ENCODE measurements at places on chromosomes 13 and 19.

GRCh38 chr13:99356012-99356261, 48.7 kb upstream of the GPR183 start:
- no peak for DNase-seq

DNA sequence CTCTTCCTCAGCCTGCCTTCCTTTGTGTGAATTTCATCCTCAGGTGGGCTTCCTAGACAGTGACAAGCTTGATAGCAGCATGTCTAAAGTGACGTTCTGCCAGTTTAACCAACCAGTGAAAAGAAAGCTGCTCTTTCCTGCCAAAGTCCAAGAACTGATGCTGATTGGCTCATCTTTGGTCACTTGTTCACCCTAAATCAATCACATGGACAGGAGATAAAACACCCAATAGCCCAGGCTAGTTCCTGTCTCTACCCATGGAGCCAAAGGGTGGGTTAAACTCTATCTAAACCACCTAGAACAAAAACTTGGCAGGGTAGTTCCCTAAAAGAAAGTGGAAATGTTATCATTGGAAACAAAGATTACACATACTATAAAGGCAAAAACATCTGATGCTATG, 50.8 kb downstream of the GPALPP1 start:
- DNase-seq = no peak

GRCh38 chr19:21221693-21222092, 79.9 kb downstream of the ZNF431 start:
- no peak for DNase-seq

DNA sequence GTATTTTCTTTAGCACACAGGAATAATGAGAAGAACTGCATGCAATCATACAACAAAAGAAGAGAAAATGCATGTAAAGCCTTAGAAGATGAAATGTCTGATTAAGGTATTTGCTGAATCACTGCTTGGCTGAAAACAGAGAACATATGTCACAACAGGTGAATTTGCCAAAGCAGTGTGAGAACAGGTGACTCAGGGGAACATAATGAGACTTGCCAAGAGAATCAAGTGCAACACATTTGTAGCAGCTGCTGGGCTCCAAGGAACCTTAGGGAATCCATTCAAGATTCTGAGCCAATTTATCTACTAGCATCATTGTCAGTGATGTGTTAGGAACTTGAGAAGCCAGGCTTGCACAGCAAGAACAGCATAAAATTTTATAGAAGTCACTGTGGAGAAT, 273.1 kb downstream of the PCDH20 start:
- DNase-seq = no peak

- no peak for DNase-seq
Observed at GRCh38 chr13:25971047-25971446, 80.8 kb downstream of the SHISA2 start.

GRCh38 chr19:16473875-16474392, 2.2 kb upstream of the EPS15L1 start:
- DNase-seq = no peak

GRCh38 chr19:46240693-46241092, 11.2 kb downstream of the IGFL1 start:
- no peak for DNase-seq

DNA sequence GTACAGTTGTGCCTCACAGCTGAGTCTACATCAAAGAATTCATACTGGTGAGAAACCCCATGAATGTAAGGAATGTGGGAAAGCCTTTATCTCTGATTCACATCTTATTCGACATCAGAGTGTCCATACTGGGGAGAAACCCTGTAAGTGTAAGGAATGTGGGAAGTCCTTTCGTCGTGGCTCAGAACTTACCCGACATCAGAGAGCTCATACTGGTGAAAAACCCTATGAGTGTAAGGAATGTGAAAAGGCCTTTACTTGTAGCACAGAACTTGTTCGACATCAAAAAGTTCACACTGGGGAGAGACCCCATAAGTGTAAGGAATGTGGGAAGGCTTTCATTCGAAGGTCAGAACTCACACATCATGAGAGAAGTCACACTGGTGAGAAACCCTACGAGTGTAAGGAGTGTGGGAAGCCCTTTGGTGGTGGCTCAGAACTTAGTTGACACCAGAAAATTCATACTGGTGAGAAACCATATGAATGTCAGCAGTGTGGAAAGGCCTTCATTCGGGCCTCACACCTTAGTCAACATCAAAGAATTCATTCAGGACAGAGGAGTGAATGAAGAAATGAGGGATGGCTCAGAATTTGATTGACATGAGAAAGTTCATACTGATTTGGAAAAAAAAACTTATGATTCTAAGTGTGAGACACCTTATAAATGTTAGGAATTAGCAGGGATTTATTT, 80.9 kb upstream of the ZNF420 start:
- DNase-seq = no peak

DNA sequence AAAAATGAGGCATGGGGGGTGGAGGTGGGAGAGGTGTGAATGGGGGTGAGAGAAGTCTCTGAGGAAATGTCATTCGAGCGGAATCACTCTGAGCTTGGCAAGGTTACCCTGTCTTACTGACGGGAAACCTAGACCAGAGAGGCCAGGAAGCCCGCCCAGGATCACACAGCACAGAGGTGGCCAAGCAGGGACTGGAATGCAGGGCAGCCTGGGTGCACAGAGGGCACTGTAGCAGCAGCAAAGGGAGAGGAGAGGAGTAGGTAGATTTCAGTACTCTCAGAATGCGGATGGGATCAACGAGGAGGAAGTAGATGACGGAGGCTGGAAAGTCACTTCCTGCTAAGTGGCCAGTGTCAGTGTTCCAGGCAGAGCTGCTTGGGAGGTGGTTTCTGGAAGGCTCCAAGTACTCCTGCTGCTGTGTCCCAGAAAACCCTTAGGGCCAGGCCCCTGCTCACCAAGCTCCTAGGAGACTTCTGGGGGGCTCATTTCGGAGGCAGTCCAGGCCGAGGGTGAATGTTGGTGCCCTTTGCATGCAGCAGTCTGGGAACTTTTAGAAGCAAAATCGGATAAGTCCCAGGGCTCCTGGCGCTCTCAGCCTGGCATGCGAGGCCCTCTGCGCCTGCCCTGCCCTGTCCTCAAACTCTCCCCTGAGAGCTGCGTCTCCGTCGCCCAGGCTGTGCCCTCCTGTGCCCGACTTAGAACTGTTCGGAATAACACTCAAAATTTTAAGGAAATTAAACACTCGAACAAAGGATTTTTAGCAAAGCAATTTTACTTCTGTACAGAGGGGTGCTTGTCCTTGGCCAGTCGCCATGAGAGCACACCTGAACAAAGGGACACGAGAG, 33.5 kb downstream of the DNM2 start:
- no peak for DNase-seq

DNA sequence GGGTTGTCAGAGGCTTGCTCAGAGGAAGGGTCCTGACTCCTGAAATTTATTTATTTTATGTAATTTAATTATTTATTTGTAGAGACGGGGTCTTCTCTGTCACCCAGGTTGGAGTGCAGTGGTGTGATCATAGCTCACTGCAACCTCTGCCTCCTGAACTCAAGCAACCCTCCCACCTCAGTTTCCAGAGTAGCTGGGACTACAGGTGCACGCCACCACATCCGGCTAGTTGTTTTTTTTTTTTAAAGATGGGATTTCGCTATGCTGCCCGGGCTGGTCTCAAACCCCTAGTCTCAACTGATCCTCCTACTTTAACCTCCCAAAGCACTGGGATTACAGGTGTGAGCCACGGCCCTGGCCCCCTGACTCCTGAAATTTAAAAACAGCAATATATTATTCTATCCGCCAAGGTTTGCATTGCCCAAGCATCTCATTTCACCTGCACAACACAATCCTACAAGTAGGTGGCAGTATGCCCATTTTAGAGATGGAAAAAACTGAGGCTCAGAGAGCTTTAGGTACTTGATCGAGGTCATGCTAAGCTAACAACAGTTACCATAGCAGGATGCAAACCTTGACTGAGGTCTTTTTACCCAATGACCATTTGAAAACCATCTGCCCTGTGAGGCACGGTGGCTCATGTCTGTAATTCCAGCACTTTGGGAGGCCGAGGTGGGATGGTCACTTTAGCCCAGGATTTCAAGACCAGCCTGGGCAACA, 18.1 kb downstream of the ARHGEF18 start:
- DNase-seq = no peak

GRCh38 chr19:51341976-51342580, at the start of gene VSIG10L:
Gene VSIG10L, minus strand, starts transcription at chr19:51342139. Its CDS starts 15 bp downstream, at chr19:51342124.
- DNase-seq = no peak

- no peak for DNase-seq
Observed at GRCh38 chr13:29543230-29544215, 52.0 kb downstream of the SLC7A1 start.

- DNase-seq = no peak
Observed at GRCh38 chr19:46179076-46179759, 31.2 kb downstream of the IGFL2 start.

DNA sequence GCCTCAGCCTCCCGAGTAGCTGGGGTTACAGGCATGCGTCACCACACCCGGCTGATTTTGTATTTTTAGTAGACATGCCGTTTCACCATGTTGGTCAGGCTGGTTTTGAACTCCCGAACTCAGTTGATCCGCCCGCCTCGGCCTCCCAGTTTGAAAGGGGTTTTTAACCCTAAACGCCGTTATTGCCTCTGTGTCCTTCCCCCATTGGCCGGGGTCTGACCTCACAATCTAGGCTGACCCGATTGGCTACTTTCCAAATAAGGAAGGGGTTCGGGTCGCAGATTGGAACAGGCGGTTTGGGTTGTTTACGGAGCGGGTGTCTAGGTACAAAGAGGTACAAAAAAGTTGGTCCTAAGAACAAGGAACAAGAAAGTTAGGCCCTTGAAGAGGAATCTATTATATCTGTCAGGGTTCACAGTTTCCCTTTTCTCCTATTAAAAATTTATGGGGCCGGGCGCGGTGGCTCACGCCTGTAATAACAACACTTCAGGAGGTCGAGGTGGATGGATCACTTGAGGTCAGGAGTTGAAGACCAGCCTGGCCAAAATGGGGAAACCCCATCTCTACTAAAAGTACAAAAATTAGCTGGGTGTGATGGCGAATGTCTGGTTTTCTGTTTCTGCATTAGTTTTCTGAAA, 1.0 kb downstream of the ZNF253 start:
- no peak for DNase-seq

DNA sequence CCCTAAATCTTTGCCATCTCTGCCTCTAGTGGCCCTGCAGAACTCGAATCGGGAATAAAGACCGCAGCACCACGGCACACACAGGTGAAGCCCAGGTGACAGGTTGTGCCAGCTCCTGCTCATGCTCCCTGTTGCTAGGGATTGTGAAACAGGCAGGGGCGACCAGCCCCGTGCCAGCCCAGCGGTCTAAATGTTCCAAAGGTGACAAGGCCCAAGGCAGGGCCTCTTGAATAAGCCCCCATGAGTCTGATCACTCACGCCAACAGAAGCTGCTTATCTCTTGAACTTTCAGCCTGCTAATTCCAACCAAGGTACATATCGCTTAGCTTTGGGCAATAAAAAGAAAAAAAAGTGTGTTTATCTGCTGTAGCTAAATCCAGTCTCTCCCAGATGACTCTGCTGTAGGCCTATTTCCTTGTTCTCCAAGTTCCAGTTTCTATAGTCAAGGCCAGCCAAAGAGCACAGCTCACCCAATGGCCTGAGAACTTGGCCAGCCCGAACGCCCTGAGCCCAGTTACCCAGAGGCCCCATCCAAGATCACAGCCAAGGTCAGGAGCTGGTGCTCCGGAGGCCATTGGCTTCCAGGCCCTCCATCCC, 191.1 kb upstream of the GPR12 start:
- no peak for DNase-seq

- no peak for DNase-seq
Observed at GRCh38 chr13:74201530-74201929, 67.3 kb upstream of the KLF12 start.

DNA sequence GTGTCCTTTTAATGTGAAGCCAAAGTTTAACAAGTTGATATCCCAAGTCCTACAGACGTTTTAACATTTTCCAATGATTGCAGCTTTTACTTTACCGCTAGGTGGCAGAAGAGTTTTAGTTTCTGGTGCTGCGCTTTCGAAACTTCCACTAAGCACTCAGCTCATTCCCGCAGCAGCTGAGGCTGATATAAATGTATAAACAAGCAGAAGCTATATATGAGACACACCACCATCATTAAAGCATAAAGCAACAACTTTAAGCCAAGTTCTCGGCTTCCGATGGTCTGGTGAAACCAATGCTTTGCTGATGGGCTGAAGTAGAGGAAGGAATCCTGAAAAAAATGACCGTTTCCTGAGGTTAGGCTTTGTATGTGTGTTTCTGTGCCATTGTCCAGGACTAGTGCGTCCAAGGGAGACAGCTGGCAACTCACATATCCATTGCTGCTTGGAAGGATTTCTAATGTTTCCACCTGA, 753.9 kb downstream of the OLFM4 start:
- no peak for DNase-seq

- DNase-seq = no peak
Observed at GRCh38 chr19:30898353-30899103, 450.7 kb downstream of the TSHZ3 start.

GRCh38 chr19:30689474-30689873, 317.3 kb downstream of the ZNF536 start:
- DNase-seq = no peak

GRCh38 chr13:89150362-89150761, 1479.2 kb downstream of the SLITRK5 start:
- DNase-seq = no peak

DNA sequence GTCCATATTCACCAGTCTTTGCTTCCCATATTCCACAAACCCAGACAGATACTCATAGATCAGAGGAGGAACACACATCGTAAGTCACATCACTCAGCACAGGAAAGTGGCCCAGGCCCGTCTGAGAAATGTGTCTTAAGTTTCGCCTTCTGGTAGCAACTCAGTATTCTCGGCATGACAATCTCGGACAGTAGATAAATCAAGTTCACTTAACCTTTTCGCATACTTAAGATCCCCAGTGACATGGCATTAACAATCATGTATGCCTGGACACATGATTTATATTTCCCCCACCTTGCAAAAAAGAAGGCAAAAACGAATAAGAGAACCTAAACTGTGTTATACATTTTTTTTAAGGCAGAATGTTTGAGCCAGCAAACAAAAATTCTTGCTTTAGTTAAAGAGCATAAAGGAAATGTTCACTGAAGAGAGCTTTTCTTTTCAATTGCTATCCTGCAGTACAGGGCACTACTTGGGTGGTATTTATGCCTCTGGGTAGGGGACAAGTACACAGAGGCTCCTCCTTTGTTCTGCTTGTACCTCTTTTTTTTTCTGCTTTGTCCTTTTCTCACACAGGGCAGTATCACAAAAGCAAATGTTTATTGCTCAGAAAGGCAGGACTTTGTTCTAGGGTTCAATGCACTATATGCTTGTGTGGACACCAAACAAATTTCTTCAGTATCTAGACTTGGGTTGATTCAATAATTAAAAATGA, 360.6 kb downstream of the TDRD3 start:
- DNase-seq = no peak

Data from activated gamma-delta T cell (primary cell).